A549 treated with ZK216348 at 1 μM for 4 hours (cell line): ENCODE measurements at places on chromosomes 6 and 20. TPM values are rescaled to one million over a fixed set of nuclear protein-coding genes. Genes with fewer than 3 reads are reported as not detected.

NOX3 gene
- not detected in 5 replicates for total RNA-seq

C6orf132 gene
- 1.3 to 2.6 TPM (median 1.9 TPM) in 5 replicates for total RNA-seq

ZNF165 gene
- total RNA-seq: 0.57 to 1.5 TPM (median 0.83 TPM) in 5 replicates

CALHM5 gene
- total RNA-seq: 0.05 to 0.07 TPM (median 0.06 TPM) in 5 replicates

ID4 gene
- total RNA-seq: 0.87 to 1.5 TPM (median 0.90 TPM) in 5 replicates

BPIFB2 gene
- total RNA-seq: not detected in 5 replicates

MROH8 gene
- 0.61 to 1.3 TPM (median 0.74 TPM) in 5 replicates for total RNA-seq

FERMT1 gene
- total RNA-seq: 14.4 to 16.7 TPM (median 15.2 TPM) in 5 replicates

SLC35D3 gene
- 0.10 to 0.11 TPM in 2 of 5 replicates, not detected in the others for total RNA-seq

BTNL2 gene
- not detected in 5 replicates for total RNA-seq

TMEM200A gene
- 0.04 to 0.08 TPM (median 0.07 TPM) in 3 of 5 replicates, not detected in the others for total RNA-seq

ARMC2 gene
- total RNA-seq: 2.7 to 3.3 TPM (median 3.1 TPM) in 5 replicates

DDX43 gene
- total RNA-seq: not detected in 5 replicates

PRDM13 gene
- 0.45 to 1.2 TPM (median 0.99 TPM) in 5 replicates for total RNA-seq

RHAG gene
- total RNA-seq: 0.11 TPM in 1 of 5 replicates, not detected in the others

ZNF512B gene
- total RNA-seq: 7.3 to 14.2 TPM (median 13.0 TPM) in 5 replicates

PEX7 gene
- total RNA-seq: 4.4 to 5.9 TPM (median 5.2 TPM) in 5 replicates

GSS gene
- 50.9 to 58.7 TPM (median 55.9 TPM) in 5 replicates for total RNA-seq

PLN gene
- total RNA-seq: not detected in 5 replicates

SLCO4A1 gene
- total RNA-seq: 6.4 to 11.6 TPM (median 9.4 TPM) in 5 replicates

BAG2 gene
- 6.7 to 9.5 TPM (median 7.6 TPM) in 5 replicates for total RNA-seq

KIF6 gene
- total RNA-seq: 0.11 to 0.45 TPM (median 0.13 TPM) in 4 of 5 replicates, not detected in the other

NUS1 gene
- total RNA-seq: 17.5 to 28.8 TPM (median 27.0 TPM) in 5 replicates

ECT2L gene
- total RNA-seq: not detected in 5 replicates

OR2H1 gene
- not detected in 5 replicates for total RNA-seq

GTSF1L gene
- not detected in 5 replicates for total RNA-seq

PTK7 gene
- total RNA-seq: 3.1 to 5.5 TPM (median 4.1 TPM) in 5 replicates

ADGRF1 gene
- 0.05 TPM in 2 of 5 replicates, not detected in the others for total RNA-seq
